Stimulated activated CD8-positive, alpha-beta memory T cell treated with anti-CD3 and anti-CD28 coated beads, Interleukin-15, amount 100 ng/mL, for 4 hours (primary cell): ENCODE measurements at places on chromosomes 7 and 10.

DNA sequence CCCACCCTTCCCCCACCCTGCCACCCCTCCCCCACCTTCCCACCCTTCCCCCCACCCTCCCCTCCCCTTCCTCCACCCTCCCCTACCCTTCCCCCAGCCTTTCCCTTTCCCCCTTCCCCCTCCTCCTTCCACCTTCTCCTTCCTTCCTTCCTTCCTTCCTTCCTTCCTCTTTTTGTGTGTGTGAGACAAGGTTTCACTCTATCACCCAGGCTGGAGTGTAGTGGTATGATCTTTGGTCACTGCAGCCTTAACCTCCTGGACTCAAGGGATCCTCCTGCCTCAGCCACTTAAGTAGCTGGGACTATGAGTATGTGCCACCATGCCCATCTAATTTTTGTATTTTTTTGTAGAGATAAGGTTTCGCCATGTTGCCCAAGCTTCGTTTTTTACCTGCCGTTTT lies 35.2 kb downstream of the CYP17A1 start:
- no peak for DNase-seq

- no peak for DNase-seq
Observed at GRCh38 chr10:121683816-121684215, 85.6 kb upstream of the FGFR2 start.

- no peak for DNase-seq
Observed at GRCh38 chr10:95730233-95730632, 25.7 kb upstream of the ENTPD1 start.

DNA sequence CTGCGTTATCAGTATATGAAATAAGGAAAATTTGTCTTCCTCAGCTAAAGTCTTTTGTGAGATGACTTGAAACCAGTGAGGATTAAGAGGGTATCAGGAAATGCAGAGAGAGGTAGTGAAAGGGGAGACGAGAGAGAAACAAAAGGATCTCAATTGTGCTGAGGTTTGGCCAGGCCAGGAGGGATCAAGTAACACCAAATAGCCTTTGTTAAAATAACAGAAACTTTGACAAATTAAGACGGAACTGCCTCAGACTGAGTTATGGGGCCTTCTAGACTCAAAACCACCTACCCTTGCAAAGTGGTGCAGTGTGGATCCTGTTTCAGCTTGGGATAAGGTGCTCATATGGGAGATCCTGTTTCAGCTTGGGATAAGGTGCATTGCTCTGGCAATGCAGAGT lies 263.1 kb downstream of the CREB5 start:
- DNase-seq = no peak

- DNase-seq = no peak
Observed at GRCh38 chr7:134514106-134514505, 13.3 kb upstream of the AKR1B10 start.

DNA sequence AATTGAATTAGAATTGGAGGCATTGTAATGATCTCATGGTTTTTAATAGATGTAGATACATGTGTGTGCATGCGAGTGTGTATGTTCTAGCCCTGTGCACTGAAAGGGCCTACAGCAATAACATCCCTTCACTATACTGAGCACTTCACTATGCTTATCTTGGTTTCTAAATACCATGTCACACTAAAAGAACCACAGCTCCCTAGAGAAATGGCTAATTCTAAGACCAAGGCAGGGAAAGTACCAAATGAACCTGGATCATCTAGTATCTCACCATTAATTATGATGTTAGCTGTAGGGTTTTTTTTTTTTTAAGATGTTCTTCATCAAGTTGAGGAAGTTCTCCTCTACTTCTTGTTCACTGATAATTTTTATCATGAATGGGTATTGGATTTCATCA lies 55.1 kb downstream of the HECTD2 start:
- no peak for DNase-seq

GRCh38 chr7:104497379-104497967 lies 169.1 kb downstream of the LHFPL3 start:
- no peak for DNase-seq
